HEK293T (cell line): ENCODE measurements at places on chromosomes 13 and 19.

DNA sequence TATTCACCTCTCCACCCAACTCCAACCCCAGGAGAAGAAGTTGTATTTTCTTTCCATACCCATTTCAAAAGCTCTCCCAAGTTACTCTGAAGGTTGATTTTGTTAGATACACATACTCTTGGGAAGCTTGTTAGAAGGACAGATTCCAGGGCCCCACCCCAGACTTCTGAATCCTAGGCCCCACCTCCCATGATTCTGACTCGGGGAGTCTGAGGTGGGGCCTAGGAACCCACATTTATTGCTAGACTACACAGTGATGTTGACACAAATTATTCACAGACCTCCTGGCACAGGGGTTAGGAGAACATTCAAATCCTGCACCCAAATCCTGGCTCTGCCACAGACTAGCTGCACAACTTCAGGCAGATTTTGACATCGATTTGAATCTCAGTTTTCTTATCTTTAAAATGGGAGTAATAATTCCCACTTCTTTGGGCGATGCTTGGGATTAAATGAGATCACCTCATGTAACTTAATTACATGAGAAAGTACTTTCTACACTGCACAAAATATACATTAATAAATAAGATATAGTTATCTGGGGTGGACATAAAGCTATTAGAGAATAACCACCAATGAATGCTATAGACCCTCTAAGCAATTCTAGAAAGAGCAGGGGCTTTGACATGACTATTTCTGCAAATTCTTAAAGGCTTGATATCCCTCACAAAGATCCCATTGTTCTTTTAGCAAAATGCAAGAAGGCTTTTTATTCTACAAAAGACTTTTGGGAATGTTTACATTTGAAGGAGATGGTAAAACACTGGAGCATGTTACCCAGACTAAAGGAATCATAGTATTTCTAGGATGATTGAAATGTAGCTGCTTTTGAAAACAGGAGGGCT is 18.0 kb downstream of the MBNL2 start:
- DNase-seq, result no peak

DNA sequence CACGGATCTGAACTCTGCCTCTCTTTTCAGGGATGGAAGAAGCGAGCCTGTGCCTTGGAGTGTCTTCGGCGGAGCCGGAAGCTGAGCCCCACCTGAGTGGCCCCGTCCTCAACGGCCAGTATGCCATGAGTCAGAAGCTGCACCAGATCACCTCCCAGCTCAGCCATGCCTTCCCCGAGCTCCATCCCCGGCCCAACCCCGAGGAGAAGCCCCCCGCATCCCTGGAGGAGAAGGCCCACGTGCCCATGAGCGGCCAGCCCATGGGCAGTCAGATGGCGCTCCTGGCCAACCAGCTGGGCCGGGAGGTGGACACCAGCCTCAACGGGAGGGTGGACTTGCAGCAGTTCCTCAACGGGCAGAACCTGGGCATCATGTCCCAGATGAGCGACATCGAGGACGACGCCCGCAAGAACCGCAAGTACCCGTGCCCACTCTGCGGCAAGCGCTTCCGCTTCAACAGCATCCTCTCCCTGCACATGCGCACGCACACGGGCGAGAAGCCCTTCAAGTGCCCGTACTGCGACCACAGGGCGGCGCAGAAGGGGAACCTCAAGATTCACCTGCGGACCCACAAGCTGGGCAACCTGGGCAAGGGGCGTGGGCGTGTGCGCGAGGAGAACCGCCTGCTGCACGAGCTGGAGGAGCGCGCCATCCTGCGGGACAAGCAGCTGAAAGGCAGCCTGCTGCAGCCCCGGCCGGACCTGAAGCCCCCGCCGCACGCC is 71.5 kb downstream of the ZNF536 start:
- no peak for DNase-seq

DNA sequence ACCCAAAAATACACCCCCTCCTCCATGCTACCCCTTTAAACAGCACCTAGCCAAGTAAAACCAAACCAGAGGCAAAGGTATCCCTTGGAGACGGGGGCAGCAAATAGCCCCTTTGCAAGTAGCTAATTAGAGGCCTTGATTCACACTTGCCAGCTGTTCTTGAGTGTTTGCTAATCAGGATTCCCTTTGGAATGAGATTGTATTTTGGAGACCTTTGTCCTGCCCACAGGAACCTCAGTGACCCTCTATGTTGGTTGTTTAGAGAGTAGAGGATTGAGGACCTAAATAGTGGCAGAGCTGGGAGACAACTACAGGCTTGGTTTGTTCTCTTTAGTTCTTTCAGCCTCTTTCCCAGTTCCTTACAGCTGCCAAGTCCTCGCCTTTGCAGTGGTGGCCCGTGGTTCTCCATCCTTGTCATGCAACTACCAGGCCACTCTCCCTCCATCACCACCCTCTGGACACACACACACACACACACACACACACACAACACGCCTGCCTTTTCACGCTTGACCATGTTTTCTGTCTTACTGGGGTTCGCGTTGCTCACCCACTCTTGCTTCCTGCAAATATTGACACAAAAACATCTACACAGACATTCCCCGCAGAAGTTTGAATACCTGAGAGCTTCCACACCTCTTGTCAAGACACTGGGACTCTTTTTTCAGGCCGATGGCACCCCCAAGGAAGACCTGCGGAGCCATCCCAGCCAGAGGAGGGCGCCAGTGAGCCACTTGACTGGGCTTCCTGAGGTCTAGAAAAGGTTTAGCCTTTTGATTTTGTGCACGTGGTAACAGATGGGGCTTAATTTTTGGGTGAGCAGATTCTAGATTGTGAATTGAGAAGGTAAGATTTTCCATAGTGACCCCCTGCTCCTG is 80.0 kb upstream of the GPR183 start:
- peak; percentile 62 for DNase-seq

GRCh38 chr19:17236811-17237543 is 8.7 kb downstream of the NR2F6 start:
- no peak for DNase-seq

DNA sequence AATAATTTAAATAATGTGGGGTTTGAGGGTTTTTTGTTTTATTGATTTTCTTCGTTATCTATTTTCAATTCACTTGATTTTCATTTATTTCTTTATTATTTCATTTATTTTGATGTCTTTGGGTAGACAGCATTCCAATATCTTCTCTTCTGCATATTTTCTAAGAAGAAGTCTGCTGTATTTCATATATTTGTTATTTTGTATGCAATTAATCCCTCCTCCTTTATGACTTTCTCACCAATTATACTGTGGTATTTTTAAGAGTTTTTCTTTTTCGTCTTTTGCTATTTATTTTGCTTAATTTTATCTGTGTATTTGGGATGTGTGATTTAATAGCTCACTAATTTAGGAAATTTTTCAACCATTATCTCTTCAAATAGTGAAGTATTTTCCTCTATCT is 1444.4 kb upstream of the MIR17HG start:
- no peak for DNase-seq

GRCh38 chr13:80547885-80548825 is 207.2 kb upstream of the SPRY2 start:
- no peak for DNase-seq

DNA sequence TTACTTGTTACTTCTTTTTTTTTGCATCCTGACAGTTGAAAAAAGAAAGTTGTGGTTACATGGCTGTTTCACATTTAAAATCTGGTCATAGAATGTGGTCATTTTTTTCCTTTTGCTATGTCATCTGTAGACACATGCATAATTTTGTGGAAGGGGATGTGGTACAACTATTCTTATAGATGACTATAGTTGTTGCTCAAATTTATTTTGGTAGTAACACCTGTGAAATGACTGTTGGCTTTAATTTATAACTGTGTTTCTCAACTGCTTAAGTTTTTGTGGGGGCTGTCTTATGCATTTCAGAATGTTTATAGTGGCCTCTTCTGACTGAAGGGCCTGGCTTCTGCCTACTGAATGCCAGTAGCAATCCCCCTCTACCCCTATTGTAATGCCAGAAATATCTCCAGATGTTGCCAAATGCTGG is 130.5 kb downstream of the PAN3 start:
- DNase-seq, result no peak

DNA sequence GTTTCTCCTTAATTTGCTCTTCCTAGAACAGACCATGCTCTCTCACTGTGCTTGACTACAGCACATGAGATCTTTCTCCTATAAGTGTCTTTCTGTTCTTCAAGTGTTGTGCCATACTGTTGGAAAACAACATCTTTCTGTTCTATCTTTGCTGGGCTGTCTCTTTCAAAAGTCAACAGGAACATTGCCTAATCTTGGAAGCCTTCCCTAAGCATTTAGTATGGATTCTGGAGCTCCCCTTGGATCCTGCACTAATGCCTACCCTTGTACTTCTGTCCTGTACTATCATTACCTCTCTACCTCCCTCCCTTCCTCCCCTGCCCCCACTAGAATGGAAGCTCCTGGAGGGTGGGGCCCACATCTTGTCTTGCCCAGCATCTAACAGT is 26.8 kb downstream of the STARD13 start:
- no peak for DNase-seq

GRCh38 chr19:4473763-4474513 is 1.8 kb downstream of the HDGFL2 start:
- DNase-seq, result no peak

DNA sequence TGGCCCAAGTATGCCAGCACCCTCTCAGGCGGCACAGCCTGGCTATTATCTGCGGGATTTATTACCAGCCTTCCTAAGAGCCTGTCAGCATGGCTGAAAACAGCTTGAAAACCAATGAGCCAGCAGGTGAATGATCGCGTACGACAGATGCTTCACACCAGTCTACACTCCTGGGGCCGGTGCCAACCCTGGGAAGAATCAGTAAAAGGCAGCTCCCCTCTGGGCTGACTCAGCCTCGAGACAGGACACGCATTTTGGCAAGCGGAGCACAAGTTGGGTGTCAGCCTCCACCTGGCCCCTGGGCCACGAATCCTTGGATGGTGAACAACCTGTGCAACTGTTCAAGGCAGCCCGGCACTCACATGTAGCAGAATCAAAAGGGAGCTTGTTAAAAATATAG is 15.6 kb downstream of the EMP3 start:
- DNase-seq, result no peak

DNA sequence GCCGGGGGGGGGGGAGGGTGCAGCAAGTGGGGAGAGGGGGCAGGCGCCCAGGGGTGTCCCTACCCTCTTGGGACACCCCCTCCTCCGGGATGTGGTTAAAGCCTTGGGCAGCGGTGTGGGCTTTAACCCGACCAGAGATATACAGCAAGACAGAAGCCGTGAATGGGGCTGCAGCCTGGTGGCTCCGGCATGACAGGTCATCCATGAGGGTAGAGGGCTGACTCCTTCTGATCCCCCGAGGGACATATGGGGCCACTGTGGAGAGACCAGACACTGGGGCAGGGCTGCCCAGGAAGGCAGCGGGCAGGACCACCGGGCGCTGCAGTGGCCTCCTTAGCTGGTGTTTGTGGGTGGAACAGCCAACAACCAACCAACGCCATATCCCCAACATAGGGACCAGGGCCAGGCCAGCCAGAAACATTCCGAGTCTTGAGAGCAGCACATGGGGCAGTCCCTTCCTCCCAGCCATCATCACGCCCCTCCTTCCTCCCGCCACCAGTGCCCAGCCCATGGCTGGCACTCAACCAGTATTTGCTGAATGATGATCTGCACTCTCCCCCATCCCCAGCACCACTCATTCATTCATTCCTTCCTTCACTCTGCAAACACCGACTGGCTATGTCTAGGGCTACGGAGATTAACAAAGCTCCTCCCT is 18.2 kb downstream of the ELAVL1 start:
- DNase-seq, result no peak

DNA sequence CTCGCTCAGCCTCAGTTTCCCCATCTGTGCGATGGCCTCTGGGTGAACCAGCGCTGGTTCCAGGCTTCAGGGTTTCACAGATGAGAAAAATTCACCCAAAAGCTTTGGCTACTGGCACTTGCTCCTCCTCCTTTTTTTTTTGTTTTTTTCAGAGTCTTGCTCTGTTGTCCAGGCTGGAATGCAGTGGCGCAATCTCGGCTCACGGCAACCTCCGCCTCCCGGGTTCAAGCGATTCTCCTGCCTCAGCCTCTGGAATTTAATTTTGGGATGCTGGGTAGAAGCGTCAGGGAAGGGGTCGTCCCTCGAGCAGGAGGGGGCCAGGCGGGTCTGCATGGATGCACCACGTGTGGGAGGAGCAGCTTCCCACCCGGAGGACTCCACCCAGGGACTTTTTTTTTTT is 7.0 kb downstream of the PRSS57 start:
- DNase-seq, result no peak
